Suprapubic skin (tissue), 4 donors: ENCODE measurements at places on chromosomes 5 and 9. TPM values are rescaled to one million over a fixed set of nuclear protein-coding genes. Genes with fewer than 3 reads are reported as not detected.

The MSANTD3 gene
- 12.3 TPM for total RNA-seq

The FOXD4L6 gene
- total RNA-seq, result 0.72 TPM

GRCh38 chr5:112237456-112237855 lies 181.6 kb downstream of the EPB41L4A start:
- DNase-seq, result no peak

- no peak for DNase-seq
These were observed 198.5 kb upstream of the PANK3 start for GRCh38 chr5:168777651-168778050.

DNA sequence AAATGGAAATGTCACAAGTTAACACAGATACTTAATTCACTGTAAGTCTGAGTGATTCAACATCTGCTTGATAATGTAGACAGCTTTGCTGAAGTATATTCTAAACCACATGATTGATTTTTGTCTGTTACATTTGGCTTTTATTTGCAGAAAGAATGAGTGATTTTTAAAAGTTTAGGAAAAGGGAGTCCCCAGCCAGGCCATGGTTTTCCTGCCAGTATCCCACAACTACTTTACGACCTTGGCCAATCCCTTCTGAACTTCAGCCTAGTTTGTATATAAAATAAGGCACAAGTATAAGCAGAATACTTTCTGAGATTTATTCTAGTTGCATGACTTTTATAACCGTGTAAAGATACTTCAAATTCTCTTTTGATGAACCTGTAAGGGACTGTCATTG lies 27.1 kb downstream of the WDR36 start:
- no peak for DNase-seq
